Cortex of kidney (tissue), 1 donor: ENCODE measurements at places on chromosomes 12 and 14.

DNA sequence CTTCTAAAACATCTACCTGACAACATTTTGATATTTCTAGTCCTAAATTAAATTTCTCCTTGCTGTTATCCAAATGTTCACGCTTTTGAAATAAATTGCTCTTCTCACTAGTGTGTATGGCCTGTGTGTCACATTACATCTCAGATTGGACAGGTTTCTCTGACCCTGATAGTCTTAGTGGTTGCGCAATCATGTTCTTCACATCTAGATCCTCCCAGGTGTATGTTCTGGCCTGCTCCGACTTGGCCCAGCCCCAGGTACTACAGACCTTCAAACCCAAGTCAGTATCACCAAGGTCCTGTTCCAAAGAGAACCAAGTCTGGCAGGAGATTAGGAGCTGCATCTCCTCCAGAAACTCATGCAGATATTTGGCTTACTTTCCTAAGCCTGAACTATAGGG, 209.5 kb downstream of the ASCL1 start:
- DNase-seq = no peak

- DNase-seq = no peak
These were observed at the start of gene NKX2-1 for GRCh38 chr14:36519431-36520321. NKX2-1 (minus strand) TSS chr14:36520232; CDS start chr14:36520129, 103 bp downstream.

- no peak for DNase-seq
These were observed at the start of gene GLIPR1L1 for GRCh38 chr12:75334384-75335030. GLIPR1L1 (plus strand) TSS chr12:75334670; CDS start chr12:75334729, 59 bp downstream.

DNA sequence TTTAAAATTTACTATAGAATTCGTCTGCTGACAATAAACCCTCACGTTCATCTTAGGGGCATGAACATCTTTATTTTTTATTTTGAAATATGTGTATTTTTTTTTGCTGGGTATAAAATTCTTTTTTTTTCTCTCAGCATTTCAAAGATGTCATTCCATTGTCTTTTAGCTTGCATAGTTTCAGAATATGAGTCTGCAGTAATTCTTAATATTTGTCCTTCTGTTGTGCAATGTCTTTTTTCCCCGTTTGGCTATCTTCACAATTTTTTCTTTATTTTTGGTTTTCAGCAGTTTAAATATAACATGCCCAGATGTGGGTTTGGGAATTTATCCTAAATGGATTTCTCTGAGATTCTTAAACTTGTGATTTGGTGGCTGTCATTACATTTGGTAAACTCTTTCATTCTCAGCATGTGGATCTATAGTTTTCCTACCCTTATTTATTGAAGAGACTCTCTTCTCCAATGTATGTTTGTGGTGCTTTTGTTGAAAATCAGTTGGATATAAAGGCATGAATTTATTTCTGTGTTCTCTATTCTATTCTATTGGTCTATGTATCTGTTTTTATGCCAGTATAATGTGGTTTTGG, 37.8 kb upstream of the PLBD1 start:
- no peak for DNase-seq

GRCh38 chr12:25557830-25558436, 4.8 kb upstream of the LMNTD1 start:
- no peak for DNase-seq

- no peak for DNase-seq
These were observed 74.3 kb downstream of the SSPN start for GRCh38 chr12:26269562-26270284.

DNA sequence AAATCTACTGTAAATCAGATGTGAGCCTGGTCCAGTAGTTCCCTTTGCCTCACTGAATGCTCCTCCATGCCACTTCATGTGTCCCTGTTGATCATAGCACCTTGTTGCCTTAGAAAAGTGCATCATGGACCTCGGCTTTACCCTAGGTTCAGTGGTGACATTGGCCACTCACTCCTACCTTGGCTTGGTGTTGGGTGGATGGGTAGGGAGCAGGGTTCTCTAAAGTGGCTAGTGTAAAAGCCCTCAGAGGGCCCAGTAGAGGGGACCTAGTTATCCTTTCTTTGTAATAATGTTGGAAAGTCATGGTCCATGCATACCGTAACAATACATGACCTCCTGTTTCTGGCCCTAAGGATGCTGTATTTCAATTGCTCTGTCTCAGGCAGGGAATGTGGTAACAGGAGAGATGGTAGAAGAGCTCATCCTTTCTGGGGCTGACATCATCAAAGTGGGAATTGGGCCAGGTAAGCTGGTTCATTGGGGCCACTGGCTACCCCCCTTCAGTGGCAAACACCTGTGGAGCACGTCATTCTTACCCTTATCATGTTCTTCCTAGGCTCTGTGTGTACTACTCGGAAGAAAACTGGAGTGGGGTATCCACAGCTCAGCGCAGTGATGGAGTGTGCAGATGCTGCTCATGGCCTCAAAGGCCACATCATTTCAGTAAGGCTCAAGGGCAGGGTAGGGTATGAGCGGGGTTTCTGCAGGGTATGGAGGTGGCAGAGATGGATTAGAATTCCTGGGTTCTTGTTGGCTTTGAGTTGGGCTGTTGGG, 4.1 kb downstream of the GMPR2 start:
- DNase-seq = no peak

- DNase-seq = no peak
These were observed 15.6 kb upstream of the SUPT16H start for GRCh38 chr14:21399311-21399870.

GRCh38 chr12:130959632-130960031, 5.9 kb downstream of the ADGRD1 start:
- no peak for DNase-seq

GRCh38 chr12:108633534-108634248, at the start of gene SELPLG:
SELPLG (minus strand) TSS chr12:108633894; CDS start chr12:108624307, 9,587 bp downstream.
- DNase-seq = no peak

DNA sequence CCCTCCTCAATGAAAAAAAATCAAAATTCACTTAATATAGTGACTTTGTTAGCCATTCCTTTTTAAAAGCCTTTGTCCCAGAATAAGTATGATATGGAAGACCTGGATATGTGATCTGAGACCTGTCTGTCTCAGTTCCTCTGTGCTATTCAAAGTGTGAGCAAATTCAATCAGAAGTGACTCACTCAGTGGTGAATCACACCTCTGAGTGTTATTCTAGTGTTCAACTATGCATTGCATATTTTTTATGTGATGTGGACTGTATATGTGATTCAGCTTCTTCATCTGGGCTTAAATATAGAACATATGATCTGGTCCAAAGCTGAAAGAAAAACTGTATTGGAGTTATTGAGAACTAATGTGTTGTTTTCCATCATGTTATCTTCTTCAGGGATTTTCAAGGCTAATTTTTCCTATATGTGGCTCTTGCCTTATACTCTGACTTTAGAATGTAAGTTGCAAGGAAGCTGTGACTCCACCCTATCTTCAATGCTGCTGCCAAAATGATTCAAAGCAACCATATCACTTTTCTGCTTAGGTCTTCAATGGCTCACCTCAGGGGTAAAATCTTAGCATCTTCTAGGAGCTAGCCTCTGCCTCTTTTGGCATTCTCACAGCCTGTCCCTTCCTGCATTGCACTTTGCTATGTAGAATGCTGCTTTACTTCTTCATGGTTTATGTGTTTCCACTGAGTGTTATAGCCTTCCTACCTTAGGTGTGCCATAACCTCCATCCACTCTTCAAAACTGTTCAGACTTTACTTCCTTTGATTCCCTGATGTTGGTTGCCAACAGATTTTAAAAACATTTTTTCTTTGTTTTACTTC, 169.8 kb downstream of the OTOGL start:
- no peak for DNase-seq

GRCh38 chr12:108576660-108577234, 14.4 kb downstream of the ISCU start:
- no peak for DNase-seq

GRCh38 chr12:76029982-76030340, 1.6 kb downstream of the PHLDA1 start:
- DNase-seq = no peak

GRCh38 chr14:86777963-86778602, 1214.9 kb downstream of the GALC start:
- no peak for DNase-seq

GRCh38 chr14:68459480-68460136, 333.3 kb downstream of the ZFP36L1 start:
- no peak for DNase-seq

GRCh38 chr12:46521145-46521544, 148.6 kb upstream of the SLC38A2 start:
- DNase-seq = no peak

DNA sequence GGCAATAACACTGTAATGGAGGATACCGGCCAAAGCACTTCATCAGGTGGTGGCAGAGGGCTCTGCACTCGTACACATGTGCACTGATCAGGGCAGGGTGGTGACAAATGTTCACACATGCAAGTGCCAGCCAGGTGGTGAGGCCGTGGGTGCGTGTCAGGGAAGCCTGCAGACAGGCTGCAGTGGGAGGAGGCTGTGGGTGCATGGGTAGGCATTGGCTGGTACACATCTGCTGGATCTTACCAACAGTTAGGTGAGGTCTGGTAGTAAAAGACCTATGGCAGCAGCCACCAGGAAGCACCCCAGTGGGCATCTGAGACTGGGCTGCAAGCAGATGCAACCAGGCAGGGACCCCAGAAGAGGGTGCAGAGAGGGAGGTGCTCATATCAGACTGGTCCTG, 65.3 kb downstream of the PDE6H start:
- no peak for DNase-seq

DNA sequence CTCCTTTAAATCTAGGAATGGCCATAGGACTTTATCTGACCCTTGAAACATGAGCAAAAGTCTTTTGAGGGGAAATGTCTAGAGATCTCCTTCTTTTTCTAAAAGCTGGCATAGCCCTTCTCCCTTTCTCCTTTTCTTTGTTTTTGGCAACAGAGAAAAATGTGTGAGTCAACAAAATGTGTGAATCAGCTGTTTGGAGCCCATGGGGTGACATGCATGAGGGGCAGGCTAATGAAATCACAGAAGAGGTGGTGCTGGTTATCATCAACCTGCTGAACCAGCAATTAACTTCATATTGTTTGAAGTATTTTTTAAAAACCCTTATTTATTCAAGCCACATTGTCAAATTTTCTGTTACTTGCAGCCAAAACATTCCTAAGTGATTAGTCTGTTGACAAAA, 132.3 kb downstream of the CCDC59 start:
- no peak for DNase-seq

DNA sequence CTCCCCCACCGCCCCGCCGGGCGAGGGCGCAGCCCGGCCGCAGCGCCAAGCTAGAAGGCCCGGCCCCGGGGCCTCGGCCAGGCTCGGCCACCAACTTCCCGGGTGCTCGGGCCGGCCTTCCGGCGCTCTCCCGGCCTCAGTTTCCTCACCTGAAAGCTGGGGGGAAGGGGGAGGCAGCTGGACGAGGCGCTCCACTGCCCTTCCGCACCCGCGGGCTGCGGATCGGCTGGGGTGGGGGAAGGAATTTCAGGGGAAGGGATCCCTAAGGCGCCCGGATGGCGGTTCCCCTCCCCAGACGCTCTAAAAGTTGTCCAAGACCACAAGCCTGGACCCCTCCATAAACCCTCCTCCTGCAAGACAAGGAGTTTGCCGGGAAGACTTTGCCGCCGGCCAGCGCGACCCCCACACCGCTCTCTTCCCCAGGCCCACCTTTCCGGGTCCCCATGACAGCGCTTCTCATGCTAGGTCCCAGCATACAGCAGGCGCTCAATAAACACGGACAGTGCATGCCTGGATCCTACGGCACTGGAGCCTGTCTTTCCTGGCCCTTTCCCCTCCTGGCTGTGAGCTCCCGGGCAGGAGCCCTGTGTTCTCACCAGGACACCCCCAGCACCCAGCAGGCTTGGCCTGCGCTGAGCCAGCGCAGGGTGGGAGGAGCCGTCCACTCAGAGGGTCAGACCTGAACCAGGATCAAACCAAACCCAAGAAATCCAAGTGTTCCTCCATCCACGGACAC, 18.1 kb downstream of the BEGAIN start:
- DNase-seq = no peak

GRCh38 chr12:105480162-105480561, 149.7 kb downstream of the C12orf75 start:
- DNase-seq = no peak

DNA sequence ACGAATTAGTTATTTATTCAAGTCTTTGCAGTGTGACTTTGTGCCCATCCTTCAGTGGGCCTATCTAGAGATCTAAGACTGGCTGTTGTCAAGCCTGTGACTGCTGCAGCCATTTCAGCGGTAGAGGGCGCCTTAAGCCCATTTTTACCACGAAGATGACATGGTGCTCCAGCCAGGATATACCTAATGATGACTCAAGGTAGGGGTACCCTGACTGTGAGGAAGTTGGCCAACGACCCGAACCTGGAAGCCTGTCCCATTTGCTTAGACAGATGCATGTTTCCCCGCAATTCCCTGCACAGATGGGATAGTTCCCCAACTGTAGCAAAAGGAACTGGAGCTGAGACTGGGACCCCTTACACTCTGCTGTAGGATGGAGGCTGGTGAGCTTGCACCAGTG, 41.3 kb downstream of the RAB3IP start:
- no peak for DNase-seq

DNA sequence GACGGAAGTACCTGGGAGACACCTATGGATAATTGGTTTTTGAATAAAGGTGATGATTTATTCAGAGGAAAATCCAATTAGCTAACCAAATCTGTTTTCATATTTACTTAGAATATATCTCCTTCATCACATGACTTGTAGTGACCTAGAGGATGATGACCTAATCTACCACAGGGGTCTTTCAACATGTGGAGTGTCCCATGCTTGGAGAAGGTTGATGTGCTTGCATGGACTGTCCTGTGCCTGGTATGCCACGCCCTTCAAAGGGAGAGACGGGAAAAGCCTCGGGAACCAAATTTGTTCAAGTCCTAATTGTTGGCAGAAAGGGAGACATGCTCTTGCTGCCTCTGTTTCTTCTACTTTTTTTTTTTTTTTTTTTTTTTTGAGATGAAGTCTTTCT, 11.8 kb upstream of the PAPLN start:
- no peak for DNase-seq

GRCh38 chr12:124847113-124848074, 16.3 kb downstream of the SCARB1 start:
- DNase-seq = no peak

DNA sequence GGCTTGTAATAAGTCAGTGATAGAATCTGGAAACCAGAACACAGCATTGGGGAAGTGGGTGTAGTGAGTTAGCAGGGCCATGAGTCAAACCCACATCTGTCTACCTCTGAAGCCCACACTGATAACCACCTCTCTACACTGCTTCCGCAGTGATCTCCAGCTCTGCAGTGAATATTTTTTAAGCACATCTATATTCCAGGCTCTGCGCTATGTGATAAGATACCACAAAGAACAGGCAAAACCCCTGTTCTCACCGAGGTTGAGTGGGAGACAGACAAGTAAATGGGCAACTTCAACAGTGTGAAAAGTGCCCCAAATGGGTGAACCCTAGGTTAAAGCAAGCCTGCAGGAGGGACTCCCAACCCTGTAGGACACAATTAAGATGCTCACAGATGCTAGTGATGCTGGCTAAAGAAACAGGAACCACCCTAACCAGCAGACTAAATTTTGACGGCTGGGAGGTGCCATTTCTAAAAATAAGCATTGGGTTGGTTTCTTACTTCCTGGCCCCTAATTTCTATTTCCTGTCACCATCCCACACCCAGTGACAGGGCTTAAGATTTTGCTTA, 375.0 kb downstream of the DPF3 start:
- no peak for DNase-seq

GRCh38 chr12:103415681-103416080, 80.1 kb downstream of the C12orf42 start:
- DNase-seq = no peak
